ENCODE measurements at places on chromosomes 3 and 15.

DNA sequence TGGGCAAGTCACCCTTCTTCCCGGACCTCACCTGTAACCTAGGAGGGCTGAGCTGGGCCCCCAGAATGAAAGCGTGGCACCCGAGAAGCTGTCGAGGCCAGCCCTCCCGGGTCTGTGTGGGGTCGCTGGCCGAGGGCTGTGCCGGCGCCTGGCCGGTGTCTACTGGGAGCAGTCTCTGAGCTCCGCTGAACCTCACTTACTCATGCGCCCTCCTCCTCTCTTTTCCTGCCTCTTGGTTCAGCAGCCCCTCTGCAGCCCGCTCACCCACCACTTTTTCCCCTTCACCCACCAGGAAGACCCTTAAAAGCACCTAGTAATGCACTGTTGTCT, 419 bp downstream of the HYKK start:
- DNase-seq = no peak
- H3K27me3 ChIP-seq = no peaks in the 10 kb centered on the region
- peak overlapping the region; percentile 61 for H3K4me3 ChIP-seq
- H3K27ac ChIP-seq = peak overlapping the region; percentile 39
- no peaks in the 10 kb centered on the region for H3K36me3 ChIP-seq

DNA sequence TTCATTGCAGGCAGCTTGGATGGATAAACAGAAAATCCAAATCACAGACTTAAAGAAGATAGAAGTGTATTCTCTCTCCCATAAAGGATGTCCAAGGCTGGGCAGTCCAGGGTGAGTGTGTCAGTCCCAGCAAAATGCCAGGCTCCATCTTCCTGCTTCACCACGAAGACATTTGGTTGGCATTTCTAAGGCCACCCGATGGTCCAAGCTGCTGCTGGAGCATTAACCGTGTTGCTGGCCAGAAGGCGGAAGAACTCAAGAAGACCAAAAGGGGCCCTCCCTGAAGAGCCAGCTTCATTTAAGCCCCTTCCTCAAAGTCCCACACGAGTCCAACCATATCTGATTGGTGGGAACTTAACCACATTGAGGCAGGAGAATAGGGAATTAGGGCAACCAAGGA, 3.0 kb upstream of the CYP11A1 start:
- peaks cover 21% of the 10 kb centered on the region for H3K4me1 ChIP-seq
- no peaks in the 10 kb centered on the region for H3K27me3 ChIP-seq
- no peak for DNase-seq

GRCh38 chr3:167115331-167115934, 264.7 kb downstream of the ZBBX start:
- no peaks in the 10 kb centered on the region for H3K27me3 ChIP-seq
- H3K4me1 ChIP-seq = no peaks in the 10 kb centered on the region
- no peak overlapping the region for H3K4me3 ChIP-seq

DNA sequence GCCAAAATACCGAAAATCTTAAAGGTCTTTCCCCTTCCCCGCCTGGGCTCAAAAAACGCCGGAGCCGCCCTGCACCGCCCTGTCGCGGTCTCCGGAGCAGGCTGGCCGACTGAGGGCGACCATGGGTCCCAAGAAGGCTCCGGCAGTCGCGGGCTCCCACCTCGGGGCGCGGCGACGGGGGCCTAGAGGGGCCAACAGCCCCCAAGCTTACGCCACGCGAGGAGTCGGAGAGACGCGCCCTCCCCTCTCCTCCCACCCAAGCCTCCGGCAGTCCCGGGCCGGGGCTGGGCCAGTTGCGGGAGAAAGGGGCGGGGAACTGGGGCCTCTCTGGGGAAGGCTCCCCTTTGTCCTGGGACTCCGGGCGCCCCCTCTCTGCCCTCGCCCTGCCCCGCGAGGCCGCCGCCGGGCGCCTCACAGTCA, 69.2 kb downstream of the GOLGA8B start:
- peak overlapping the region; percentile 75 for H3K4me3 ChIP-seq
- no peaks in the 10 kb centered on the region for H3K27me3 ChIP-seq
- no peaks in the 10 kb centered on the region for H3K4me1 ChIP-seq
- peak overlapping the region; percentile 11 for H3K27ac ChIP-seq

GRCh38 chr3:37718632-37719031, 143.0 kb upstream of the CTDSPL start:
- H3K36me3 ChIP-seq = peaks cover 8% of the 10 kb centered on the region
- H3K27ac ChIP-seq = no peak overlapping the region
- H3K4me1 ChIP-seq = no peaks in the 10 kb centered on the region

DNA sequence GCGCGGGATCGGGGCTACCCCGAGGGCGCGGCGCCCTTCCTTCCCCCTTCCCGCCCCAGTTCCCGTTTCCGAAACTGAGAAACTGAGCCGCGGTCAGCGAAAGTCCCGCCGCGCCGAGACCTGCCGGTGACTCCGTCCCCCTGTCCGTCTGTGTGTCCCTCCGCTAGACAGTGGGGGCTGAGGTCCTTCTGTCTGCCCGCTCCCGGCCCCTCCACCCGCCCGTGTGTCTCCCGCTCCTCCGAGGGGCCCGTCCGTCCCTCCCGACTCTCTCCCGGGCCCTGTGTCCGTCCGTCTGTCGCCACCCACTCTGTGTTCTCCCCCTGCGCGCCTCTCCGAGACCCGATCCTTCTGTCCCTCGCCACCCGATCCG, 426 bp downstream of the PRKCD start:
- H3K36me3 ChIP-seq = no peaks in the 10 kb centered on the region
- H3K27me3 ChIP-seq = no peaks in the 10 kb centered on the region
- peaks cover 6% of the 10 kb centered on the region for H3K4me1 ChIP-seq
- H3K27ac ChIP-seq = peak overlapping the region; percentile 81
- DNase-seq = no peak
- peak overlapping the region; percentile 90 for H3K4me3 ChIP-seq

DNA sequence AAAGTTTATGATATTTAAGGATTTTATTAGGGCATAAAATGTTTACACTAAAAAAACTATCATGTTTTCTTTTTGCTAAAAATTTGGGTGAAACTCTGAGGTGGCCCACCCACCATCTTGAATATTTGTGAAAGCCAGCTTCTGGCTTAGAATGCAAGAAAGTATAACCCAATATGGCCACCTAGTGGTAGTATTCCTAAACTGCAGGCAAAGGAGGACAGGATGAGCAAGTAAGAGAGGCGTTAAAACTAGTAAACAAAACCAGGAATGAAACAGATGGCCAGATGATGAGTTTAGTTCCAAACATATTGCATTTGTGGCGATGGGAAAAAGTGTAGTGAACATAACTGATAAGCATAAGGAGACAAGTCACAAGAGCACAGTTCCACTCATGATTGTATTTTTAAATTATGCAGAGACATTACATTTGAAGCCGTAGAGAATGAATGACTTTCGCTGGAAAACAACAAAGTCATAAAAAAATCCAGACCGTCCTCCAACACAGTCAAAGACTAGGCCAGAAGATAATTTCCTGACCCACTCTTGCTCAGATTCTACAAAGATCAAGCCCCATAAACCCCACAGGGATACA, 103.3 kb upstream of the PRTG start:
- DNase-seq = no peak
- no peak overlapping the region for H3K4me3 ChIP-seq
- H3K36me3 ChIP-seq = peaks cover 36% of the 10 kb centered on the region
- no peaks in the 10 kb centered on the region for H3K27me3 ChIP-seq
- no peaks in the 10 kb centered on the region for H3K4me1 ChIP-seq
- no peak overlapping the region for H3K27ac ChIP-seq

- no peaks in the 10 kb centered on the region for H3K4me1 ChIP-seq
- H3K27me3 ChIP-seq = no peaks in the 10 kb centered on the region
- H3K27ac ChIP-seq = no peak overlapping the region
- H3K36me3 ChIP-seq = no peaks in the 10 kb centered on the region
- no peak for DNase-seq
- no peak overlapping the region for H3K4me3 ChIP-seq
Observed at GRCh38 chr15:32979710-32980109, 214.8 kb downstream of the FMN1 start.

GRCh38 chr3:42719002-42719401, 16.4 kb upstream of the HHATL start:
- DNase-seq = no peak
- H3K4me1 ChIP-seq = peaks cover 10% of the 10 kb centered on the region
- no peaks in the 10 kb centered on the region for H3K36me3 ChIP-seq

DNA sequence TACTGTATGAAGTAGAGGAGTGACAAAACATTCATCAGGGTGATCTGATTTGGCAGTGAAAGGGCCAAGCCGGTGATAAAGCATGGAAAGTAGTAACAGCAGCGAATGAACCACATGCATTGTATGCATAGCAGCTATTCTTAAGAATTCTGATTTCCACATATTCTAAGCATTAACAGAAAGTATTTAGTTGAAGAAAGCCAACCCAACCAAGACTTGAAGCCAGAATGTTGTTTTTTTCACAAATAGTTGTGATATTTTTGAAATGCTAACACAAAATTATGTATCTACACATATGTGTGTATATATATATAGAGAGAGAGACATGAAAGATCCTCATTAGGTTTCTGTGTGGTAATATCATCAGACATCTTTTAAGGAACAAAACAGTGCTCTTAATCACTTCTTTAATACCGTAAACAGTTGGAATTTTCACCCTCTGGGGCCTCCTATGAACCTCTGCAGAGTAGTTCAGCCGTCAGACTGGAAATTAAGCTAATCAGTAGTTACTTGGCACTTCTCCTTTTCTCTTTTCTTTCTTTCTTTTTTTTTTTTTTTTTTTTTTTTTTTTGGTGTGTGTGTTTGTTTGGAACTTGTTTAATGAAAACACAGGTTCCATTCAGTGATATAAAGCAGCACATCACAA, 139.6 kb downstream of the CMSS1 start:
- H3K27me3 ChIP-seq = no peaks in the 10 kb centered on the region
- no peaks in the 10 kb centered on the region for H3K36me3 ChIP-seq
- H3K4me1 ChIP-seq = peaks cover 29% of the 10 kb centered on the region

DNA sequence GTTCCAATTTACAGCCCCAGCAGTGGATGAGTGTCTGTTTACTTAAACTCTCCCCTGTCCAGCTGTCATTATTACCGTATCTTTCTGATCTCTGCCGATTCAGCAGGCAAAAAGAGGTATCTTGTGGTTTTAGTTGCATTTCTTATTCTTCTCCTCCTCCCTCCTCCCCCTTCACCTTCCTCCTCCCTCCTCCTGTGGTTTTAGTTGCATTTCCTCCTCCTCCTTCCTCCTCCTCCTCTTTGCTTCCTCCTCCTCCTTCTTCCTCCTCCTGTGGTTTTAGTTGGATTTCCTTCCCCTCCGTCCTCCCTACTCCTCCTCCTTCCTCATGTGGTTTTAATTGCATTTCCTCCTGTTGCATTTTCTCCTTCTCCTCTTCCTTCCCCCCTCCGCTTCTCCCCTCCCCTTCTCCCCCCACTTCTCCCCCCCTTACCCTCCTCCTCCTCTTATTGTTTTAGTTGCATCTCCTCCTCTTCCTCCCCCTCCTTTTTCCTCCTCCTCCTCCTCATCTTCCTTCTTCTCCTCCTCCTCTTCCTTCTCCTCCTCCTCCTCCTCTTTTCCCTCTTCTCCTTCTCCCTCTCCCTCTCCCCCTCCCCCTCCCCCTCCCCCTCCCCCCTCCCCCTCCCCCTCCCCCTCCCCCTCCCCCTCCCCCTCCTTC, 25.3 kb upstream of the VPS33B start:
- DNase-seq = no peak
- H3K4me3 ChIP-seq = no peak overlapping the region
- H3K4me1 ChIP-seq = no peaks in the 10 kb centered on the region
- no peak overlapping the region for H3K27ac ChIP-seq
- H3K36me3 ChIP-seq = no peaks in the 10 kb centered on the region

- H3K4me1 ChIP-seq = peaks cover 11% of the 10 kb centered on the region
- no peak overlapping the region for H3K4me3 ChIP-seq
- H3K27ac ChIP-seq = peak overlapping the region; percentile 16
- peaks cover 6% of the 10 kb centered on the region for H3K36me3 ChIP-seq
- no peaks in the 10 kb centered on the region for H3K27me3 ChIP-seq
Observed at GRCh38 chr15:75350601-75351361, 3.9 kb downstream of the NEIL1 start.

DNA sequence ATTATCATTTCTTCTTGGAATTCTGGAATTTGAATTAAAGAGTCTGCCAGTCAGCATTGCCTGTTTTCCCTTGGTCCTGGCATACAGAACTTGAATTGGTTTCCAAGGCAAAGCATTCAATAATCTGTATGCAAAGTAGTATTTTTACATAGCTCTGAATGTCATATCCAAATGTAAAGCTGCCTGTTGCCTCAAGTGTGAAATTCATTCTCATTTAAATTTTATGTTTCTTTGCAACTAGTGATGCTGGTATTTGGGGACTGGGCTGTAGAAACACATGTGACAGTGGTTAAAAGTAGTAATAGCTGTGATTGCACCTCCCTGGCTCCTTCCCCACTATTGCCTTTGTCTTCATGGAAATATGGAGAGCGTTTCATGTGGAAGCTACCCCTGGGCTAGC, 743.9 kb upstream of the GOLIM4 start:
- no peak overlapping the region for H3K27ac ChIP-seq
- H3K27me3 ChIP-seq = no peaks in the 10 kb centered on the region
- DNase-seq = no peak

DNA sequence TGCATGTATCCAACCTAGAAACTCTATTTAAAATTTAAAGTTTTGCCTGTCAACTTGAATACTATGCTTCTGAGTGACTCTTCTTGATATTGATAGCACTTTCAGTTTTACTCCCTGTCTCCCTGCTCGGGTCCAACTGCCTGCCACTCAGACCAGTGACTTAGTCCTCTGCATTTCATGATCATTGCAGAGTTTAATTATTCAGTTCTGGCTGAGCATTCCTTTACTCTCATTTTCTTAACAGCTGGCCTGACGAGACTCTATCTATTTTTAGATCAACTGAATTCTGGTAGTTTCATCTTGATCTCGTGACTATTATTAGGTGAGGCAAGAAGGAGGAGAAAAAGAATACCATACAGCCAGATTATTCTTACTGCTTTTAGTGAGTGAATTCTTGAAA, 617.4 kb downstream of the SI start:
- H3K4me3 ChIP-seq = no peak overlapping the region
- no peak for DNase-seq
- no peak overlapping the region for H3K27ac ChIP-seq

GRCh38 chr3:123559040-123559861, 25.6 kb downstream of the HACD2 start:
- no peaks in the 10 kb centered on the region for H3K36me3 ChIP-seq
- no peaks in the 10 kb centered on the region for H3K27me3 ChIP-seq
- H3K27ac ChIP-seq = no peak overlapping the region
- DNase-seq = no peak
- H3K4me3 ChIP-seq = no peak overlapping the region

- H3K4me3 ChIP-seq = no peak overlapping the region
- no peaks in the 10 kb centered on the region for H3K4me1 ChIP-seq
- no peaks in the 10 kb centered on the region for H3K36me3 ChIP-seq
- H3K27me3 ChIP-seq = no peaks in the 10 kb centered on the region
- no peak for DNase-seq
- no peak overlapping the region for H3K27ac ChIP-seq
Observed at GRCh38 chr15:36373550-36373949, 205.9 kb upstream of the CDIN1 start.
